Stimulated activated CD4-positive, alpha-beta T cell treated with anti-CD3 and anti-CD28 coated beads, Interleukin-15, amount 100 ng/mL, for 48 hours (primary cell): ENCODE measurements at places on chromosomes 7 and 10.
A peak's percentile ranks its signal among the peaks of the same experiment; 100 is the strongest.

DNA sequence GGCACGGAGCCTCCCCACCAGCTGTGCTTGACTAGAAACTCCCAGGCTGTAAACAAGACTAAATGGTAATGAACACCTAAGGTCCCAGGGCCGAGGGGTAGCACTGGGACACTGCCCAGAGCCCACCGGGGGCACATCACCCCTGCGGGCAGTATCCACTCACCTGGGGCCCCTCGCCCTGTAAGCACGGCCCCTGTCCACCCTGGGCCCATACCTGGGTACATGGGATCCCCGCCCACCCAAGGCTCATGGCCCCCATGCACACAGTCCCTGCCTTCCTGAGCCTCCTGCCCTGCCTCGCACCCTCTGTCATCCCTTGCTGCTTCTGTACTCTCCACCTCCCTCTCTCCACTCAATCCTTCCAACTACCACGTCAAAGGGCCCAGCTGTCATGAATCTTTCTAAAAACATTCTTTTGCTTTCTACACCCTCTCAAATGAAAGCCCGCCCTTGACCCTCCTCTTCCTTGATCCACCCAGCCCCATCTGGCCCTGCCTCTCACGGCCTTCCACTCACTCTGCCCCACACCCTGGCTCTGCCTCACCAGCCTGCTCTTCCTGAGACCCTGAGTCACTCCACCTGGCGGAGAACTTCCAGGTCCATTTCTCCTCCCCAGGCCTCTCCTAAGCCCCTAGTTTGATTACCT lies 173.1 kb downstream of the PARD3 start:
- no peak for DNase-seq

DNA sequence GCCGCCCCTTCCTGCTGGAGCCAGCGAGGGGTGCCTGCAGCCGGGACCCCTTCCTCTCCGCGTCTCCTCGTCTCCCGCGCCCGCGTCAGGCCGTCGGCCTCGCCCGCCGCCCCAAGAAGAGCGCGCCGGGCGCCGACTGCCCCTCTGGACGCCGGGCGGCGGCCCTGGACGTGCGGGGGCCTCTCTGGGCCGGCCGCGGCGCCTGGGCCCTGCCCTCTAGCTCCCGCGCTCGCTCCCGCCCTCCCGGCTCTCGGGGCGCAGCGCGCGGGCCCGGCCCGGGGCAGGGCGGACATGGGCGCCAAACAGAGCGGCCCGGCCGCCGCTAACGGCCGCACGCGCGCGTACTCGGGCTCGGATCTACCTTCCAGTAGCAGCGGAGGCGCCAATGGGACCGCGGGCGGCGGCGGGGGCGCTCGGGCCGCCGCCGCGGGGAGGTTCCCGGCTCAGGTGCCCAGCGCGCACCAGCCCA lies 704 bp downstream of the ZNRF2 start:
- DNase-seq, result peak; percentile 4

GRCh38 chr10:110859973-110860376 lies 11.8 kb upstream of the PDCD4 start:
- DNase-seq, result no peak

DNA sequence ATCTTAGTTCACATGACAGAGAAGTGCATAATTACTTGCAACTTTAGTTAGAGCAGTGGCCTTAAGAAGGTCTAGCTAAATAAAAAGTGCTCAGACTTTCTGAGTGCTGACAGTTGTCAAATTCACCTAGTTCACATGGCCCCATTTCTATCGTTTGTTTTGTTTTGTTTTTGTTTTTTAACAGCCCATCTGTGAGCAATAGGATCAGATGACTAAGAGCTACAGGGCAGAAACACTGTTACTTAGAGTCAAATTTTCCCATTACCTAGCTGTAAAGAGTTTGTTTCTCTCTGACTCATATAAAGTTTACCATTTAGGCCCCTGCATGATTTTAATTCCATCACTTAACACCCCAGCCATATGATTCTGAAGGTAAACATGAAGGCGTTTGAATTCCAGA lies 18.8 kb downstream of the CAV1 start:
- no peak for DNase-seq

DNA sequence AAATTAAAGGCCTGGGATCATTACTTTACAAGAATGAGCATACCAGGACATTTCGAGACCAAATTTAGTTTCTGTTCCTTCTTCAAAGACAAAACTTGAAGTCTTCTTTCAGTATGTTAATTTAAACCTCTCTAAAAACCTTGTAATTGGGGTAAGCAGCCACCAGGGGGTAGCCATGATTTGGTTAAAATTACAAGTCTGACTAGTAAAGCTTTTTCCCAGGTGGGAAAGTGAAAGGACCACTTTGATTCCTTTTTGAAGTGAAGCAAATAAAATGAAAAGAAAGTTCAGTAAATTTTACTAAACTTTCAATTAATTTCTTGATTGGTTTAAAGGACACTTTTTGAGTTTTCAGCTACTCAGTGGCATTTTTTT lies 294.3 kb downstream of the BBS9 start:
- no peak for DNase-seq

- no peak for DNase-seq
Observed at GRCh38 chr7:55339033-55340000, 25.8 kb upstream of the LANCL2 start.

- DNase-seq, result no peak
Observed at GRCh38 chr10:35262436-35262835, 73.9 kb upstream of the CCNY start.
